T-helper 17 cell (primary cell): ENCODE measurements at places on chromosomes 2 and 18. TPM values are rescaled to one million over a fixed set of nuclear protein-coding genes. Genes with fewer than 3 reads are reported as not detected.

- no peak for DNase-seq
Measured at GRCh38 chr2:2892892-2893291, 484.7 kb downstream of the EIPR1 start.

- DNase-seq = no peak
Measured at GRCh38 chr2:85222792-85223191, 89.6 kb downstream of the TCF7L1 start.

DNA sequence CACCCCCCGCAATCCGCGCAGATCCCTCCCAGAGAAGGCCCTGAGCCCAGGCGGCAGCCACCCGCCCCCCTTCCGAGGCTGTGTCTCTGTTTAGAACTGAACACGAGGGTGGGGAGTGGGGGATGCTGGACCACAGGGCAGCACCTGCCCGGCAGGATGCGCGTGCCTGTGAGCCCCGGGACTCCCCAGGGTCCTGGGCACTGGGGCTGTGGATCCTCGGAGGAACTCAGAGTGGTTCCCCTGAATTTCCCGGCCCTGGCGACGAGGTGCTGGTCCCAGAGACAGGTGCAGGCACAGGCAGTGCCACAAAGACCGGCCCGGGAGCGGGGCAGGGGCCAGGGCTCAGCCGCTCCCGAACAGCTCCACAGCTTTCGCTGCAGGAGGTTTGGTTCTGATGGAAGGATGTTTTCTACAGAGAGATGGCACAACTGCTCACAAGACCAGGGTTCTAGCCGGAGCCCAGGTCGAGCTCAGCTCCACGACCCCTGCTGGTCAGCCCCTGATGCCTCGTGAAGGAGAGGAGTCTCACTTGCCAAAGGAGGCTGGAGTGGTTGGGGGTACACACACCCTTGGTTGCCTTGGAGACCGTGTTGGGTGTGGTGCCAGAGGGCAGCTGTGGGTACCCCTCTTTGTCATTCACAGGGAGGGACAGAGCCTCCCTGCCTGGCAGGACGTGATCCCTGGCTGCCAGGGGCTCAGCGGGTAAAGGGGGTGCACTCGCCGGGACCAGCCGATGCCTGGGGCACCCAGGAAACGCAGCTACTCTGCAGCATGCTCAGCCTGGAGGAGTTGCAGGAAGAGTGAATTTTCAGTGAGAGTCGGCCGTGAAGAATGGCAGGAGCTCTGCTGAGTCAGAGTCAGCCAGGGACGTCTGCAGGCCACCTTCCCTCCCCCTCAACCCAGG lies 4.4 kb upstream of the NEU4 start:
- DNase-seq = no peak

DNA sequence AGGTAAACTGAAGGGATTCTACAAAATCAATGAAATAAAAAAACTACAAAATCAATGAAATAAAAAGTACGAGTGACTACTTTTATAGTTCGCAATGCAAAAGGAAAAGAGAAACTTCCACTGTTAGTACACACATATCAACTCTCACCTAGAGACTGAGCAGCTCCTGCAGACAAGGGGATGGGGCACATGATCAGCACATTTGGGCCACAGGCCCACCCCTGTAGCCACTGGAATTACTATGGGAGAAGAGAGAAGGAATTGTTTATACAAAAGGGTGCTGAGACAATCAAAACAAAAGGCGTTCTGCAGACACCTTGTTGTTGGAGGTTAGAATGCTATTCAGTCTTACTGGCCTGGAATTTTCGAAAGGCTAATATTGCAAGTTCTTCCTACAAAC lies 34.7 kb upstream of the CD226 start:
- DNase-seq = no peak

DNA sequence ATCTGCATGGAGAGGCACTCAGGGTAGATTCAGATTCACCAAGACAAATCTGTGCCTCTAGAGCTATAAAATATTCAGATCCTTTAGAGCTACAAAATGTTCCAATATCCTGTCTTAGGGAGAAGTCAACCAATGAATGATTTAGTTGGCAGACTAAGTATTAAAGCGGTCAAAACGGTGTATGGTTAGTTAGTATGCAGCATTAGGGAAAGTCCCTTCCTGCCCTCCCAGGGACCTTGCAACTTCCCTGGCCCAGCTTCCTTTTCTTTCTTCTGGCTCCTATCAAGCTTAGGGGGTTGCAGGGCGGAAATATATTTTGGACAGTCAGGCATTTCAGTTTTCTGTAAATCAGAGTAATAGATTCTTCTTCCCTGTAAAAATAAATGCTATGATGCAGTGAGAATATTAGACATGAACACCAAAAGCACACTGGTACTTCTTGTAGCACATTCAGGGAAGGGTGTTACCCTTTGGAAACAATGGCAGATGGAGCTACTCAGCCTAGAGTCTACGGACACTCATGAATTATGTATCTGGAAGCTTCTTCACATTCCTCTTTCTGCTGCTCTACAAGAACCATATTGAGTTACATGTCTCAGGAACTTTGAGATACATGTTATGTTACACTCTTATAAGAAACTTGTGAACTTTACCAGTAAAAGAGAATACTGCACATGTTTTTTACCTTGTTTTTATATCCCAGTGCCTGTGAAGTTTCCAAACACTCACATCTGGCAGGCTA lies 45.7 kb downstream of the CCDC93 start:
- DNase-seq = no peak

DNA sequence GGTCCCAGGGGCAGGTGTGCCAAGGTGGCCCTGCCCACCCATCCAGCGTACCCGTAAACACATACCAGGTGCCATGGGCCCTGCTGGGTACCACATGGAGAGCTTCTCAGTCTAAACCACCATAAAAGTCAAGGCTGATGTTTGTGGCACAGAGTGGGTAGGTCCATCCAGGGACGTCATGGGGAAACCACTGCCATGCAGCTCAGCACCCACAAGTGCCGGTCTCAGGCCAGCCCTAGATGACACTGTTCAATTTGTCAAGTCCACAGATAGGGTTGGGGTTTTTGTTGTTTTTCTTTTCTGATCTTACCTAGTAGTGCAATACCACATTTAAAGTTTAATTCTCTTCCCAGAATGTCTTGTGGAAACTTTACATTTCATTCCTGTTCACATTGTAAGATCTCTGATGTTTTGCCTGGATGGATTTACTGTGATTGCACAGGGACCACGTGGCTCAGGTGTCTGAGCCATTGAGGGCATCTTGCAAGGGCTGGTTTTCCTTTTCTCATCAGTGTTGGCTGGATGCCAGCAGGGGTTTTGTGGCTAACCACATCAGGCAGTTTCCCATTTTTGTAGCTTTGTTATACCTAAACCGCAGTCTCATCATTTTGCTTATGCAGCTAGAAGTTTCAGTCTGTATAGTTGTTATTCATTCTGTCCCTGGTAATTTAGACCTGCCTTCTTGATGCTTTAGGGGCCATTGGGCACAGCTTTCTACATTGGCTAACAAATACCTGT lies 64.7 kb downstream of the STK25 start:
- DNase-seq = peak; percentile 53

The LYG1 gene
- 1.1 TPM for total RNA-seq

- DNase-seq = no peak
Measured at GRCh38 chr2:25241452-25241851, 73.1 kb upstream of the POMC start.

GRCh38 chr2:196957881-196958525 lies 31.5 kb upstream of the PGAP1 start:
- DNase-seq = no peak

GRCh38 chr2:29987146-29987545 lies 65.8 kb upstream of the ALK start:
- no peak for DNase-seq

The CTAGE1 gene
- total RNA-seq = not detected

- DNase-seq = no peak
Measured at GRCh38 chr18:50312296-50313030, 25.0 kb upstream of the CXXC1 start.

- no peak for DNase-seq
Measured at GRCh38 chr2:180336550-180336949, 329.5 kb upstream of the CWC22 start.

The TGFA gene
- total RNA-seq = 3.8 TPM

- no peak for DNase-seq
Measured at GRCh38 chr2:158637357-158637756, 157.8 kb upstream of the DAPL1 start.

The DSG1 gene
- total RNA-seq = not detected

- DNase-seq = no peak
Measured at GRCh38 chr2:31142110-31142509, 3.9 kb upstream of the GALNT14 start.

DNA sequence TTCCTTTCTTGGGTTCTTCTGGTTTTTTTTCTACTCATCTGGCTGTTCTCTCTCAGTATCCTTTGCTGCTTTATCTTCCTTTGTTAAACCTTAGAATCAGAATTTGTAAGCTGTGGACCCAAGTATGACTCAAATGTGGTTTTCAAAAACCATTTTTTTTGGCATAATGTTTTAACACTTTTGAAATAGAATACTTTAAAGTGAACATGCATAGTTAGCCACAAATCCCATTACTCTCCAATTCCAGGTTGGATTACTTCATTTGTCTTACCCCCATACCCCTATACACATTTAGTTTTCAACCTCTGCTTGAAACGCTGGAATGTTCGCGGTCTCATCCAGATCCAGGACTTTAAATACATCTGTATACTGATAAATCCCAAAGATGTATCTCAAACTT lies 29.1 kb downstream of the ALMS1 start:
- no peak for DNase-seq

The GREB1L gene
- not detected for total RNA-seq

- DNase-seq = no peak
Measured at GRCh38 chr18:35189510-35189909, 51.3 kb upstream of the ZNF397 start.

DNA sequence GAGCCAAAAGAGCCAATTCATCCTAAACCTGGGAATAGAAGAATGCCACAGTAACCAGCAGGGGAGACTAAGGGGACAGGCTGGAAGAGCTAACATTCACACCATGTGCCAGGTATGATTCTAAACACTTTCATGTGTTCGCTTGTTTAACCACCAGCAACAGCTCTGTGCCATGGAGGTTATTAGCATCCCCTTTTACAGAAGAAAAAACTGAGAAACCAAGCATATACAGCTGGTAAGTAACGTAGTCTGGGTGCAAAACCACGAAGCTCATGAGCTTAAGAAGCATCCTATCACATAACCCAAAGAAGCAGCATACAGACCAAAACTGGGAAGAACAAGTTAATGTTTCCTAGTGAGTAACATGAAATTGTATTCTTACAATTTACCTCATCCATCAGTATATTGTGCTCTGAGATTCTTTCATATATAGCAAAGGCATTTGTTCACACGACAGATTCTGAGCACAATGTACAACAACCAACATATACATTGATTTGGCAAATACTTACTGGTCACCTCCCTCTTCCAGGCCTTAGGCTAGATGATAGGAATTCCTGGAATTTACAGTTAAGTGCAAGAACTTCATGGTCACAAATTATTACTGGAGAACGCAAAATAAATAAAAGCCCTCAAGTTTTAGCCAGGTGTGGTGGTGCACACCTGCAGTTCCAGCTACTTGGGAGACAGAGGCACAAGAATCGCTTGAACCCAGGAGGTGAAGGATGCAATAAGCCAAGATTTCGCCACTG lies 36.5 kb upstream of the HNRNPA3 start:
- DNase-seq = no peak

- no peak for DNase-seq
Measured at GRCh38 chr2:191166756-191167445, 16.1 kb upstream of the STAT4 start.

DNA sequence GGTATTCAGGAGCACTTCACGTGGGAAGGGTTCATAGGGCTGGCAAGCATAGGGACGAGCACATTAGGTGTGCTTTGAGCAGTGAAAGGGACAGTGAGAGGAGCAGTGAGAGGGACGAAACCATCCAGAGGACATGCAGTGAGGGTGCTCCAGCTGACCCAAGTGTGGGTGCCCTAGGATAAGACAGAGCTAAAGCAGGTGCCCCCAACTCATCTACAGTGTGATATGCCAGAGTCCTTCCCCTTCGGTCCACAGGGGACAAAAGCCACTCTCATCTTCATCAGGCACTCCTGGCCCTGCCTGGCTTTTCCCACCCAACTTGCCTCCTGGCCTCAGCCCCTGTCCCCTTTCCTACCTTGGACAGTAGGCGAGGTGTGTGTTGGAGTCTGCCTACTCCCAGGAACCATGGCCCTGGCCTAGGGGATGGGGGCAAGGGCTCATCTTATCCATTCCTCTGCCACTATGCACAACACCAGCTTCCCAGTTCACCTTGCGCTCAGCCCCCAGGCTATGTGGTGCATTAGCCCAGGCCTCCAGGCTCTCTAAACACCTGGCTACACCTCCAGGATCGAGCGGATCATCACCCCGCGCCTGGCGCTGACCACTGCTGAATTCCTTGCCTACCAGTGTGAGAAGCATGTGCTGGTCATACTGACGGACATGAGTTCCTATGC lies 16.1 kb upstream of the ANKRD53 start:
- no peak for DNase-seq

The POTEI gene
- total RNA-seq = not detected

DNA sequence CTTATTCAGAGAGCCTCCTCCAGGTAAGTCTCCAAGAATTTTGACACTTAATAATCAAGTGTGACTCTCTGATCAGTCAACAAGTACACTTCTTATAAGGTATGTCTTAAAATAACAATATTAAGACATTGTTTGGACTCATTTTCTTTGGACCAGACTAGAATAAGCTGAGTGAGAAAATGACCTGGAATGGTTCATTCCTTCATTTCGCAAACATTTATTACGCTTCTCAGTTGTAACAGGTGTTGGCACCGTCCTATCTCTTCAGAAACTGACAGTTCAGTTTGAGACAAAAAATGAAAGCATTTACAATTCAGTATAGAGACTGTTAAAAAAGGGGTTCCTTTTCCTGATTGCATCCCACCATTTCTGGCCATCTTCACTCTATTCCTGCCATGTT lies 46.6 kb downstream of the TSPYL6 start:
- DNase-seq = no peak

The ASIC4 gene
- not detected for total RNA-seq

The ABHD1 gene
- total RNA-seq = 0.65 TPM

- no peak for DNase-seq
Measured at GRCh38 chr2:80086831-80087230, 217.7 kb downstream of the LRRTM1 start.

GRCh38 chr18:59650266-59650820 lies 46.9 kb downstream of the CCBE1 start:
- no peak for DNase-seq

- no peak for DNase-seq
Measured at GRCh38 chr2:29323961-29324360, 208.7 kb downstream of the CLIP4 start.

GRCh38 chr2:184481865-184482264 lies 116.5 kb upstream of the ZNF804A start:
- no peak for DNase-seq

DNA sequence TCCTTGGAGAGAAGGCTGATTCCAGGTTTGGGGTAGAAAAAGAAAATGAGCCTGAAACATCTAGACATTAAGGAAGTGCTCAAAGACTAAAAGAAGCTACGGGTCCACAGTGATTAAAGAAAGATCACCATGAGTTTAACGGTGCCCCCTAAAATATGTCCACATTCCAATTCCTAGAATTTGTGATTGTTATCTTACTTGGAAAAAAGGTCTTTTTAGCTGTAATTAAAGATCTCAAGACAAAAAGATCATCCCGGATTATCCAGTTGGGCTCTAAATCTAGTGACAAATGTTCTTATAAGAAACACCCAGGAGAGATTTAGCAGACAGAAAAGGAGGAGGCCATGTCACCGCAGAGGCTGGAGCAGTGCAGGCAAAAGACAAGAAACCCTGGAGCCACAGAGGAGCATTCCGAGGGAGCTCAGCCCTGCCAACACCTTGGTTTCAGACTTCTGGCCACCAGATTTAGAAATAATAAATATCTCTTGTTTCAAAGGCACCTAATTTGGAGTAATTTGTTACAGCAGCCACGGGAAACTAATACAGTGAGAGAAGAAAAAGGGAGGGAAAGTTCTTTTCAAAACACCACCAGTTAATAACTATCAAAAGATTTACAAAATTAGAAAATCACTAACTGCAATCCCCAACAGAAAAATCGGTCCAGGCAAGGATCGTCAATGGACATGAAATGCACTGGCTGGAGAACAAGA lies 8.5 kb downstream of the UXS1 start:
- no peak for DNase-seq
